ENCODE measurements at places on chromosomes 6 and 20. TPM values are rescaled to one million over a fixed set of nuclear protein-coding genes. Genes with fewer than 3 reads are reported as not detected.

DNA sequence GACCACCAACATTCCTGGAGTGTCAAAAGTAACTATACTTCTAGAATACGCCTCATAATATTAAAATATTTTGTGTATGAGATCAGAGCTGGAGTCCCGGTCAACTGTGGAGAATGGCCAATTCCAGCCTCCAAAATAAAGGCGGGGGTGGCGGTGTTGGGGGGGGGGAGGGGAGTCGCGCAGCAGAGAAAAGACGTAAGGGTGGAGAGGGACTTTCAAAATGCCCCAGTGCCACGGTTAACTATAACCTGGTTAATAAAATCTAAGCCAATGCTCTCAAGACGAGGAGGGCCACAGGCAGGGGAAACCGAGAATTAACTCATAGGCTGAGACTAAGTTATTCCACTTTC is 1.3 kb downstream of the NUP153 start:
- no peaks in the 10 kb centered on the region for H3K27me3 ChIP-seq
- DNase-seq = peak; percentile 25
- H3K4me1 ChIP-seq = peaks cover 44% of the 10 kb centered on the region
- peak overlapping the region; percentile 69 for H3K4me3 ChIP-seq
- H3K27ac ChIP-seq = peak overlapping the region; percentile 97

DNA sequence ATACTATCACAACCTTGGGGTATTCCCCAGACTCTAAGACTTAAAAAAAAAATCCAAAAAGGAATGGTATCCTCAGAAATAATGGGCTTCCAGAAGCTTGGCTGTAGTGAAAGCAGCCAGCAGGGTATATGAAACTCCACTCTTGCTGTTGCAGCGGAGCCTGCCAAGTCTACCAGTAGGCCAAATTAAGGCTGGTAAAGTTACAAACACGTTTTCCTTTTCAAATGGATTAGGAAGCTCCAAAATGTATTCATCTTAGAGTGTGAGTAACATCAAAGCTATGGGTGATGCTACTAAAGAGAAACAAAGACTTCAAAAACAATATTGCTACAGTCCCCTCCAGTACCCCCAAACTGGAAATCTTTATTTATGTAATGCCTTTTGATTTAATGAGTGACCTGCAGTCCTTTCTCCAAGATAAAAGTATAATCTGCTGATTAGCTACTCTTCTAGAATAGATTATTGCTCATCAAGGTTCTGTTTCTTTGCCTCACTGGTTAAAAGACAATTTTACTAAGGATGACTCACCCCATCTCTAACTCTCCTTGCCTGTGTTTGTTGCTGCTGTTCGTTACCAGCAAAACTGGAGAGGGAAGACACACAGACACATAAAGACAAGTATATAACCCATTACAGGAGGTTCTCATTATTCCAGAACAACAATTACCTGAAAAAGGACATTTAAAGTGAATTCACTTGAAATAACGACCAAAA is 84.9 kb downstream of the BTBD9 start:
- no peaks in the 10 kb centered on the region for H3K27me3 ChIP-seq
- H3K4me3 ChIP-seq = no peak overlapping the region
- DNase-seq = no peak
- H3K36me3 ChIP-seq = no peaks in the 10 kb centered on the region
- H3K4me1 ChIP-seq = no peaks in the 10 kb centered on the region

Gene PCK1
- 395 TPM for total RNA-seq

Gene VEGFA
- total RNA-seq = 201 TPM

DNA sequence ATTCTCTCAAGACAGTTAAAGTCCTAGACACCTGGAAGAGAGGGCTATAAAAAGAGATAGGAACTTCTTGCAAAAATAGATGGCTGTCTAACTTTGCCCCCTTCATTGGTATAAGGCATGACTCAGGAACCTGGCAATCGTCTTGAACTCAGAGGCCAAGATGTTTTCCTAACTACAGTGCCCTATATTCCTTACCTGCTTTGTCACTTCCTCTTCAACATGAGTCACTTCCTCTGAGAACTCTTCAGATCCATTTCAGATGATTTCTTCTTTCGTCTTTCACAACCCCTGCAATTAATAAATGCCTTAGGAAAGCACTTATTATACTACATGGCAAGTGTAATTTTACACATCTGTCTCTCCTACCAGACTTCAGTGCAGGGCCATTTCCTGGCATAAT is 83.5 kb downstream of the HAO1 start:
- DNase-seq = no peak
- no peaks in the 10 kb centered on the region for H3K36me3 ChIP-seq
- H3K4me3 ChIP-seq = no peak overlapping the region
- H3K27me3 ChIP-seq = no peaks in the 10 kb centered on the region

Gene SPATA25
- total RNA-seq = 6.0 TPM

DNA sequence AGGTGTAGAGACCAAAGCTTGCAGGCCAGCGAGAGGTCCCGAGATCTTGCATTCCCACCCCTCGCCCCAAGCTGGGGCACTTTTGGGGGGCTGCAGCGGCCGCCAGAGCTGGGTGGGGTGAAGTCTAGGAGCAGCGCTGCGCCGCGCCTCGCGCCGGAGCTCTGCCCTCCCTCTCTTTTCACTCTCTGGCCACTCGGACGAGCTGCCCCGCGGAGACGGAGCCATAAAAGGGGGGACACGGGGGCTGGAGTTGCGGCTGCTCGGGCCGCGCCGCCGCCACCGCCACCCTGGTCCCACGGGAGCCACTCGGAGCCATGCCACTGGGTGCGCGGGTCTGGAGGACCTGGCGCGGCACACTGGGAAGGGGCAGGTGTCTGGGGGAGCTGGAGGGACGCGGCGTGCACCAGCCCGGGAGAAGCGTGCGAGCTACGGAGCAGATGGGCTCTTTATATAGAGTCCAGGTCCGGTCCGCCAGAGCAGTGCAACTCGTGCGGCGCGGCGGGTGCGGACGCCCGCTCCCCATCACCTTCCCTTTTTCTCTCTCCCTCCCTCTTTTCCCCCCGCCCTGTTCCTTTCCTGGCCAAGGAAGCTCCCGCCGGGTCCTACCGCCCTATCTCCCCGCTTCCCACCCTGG is 687 bp upstream of the HTR1B start:
- peaks cover 70% of the 10 kb centered on the region for H3K27me3 ChIP-seq
- H3K4me3 ChIP-seq = no peak overlapping the region
- no peaks in the 10 kb centered on the region for H3K36me3 ChIP-seq
- H3K4me1 ChIP-seq = peaks cover 23% of the 10 kb centered on the region
- no peak overlapping the region for H3K27ac ChIP-seq

Gene LEMD2
- 159 TPM for total RNA-seq

Gene BCAS1
- 108 TPM for total RNA-seq

Gene KIF25
- total RNA-seq = not detected

DNA sequence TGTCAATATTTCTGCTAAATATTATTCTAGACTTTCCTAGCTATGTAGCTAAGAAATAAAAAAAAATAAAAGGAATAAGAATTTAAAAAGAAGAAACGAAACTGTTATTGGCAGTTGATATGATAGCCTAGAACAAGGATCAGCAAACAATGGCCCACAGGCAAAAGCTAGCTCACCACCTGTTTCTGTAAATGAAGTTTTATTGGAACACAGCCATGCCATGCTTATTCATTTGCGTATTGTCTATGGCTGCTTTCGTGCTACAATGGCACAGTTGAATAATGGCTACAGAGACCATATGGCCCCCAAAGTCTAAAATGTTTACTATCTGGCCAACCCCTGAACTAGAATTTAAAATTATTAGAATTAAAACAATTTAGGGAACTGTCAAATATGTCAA is 952.6 kb upstream of the MAP3K7 start:
- H3K27me3 ChIP-seq = no peaks in the 10 kb centered on the region
- no peaks in the 10 kb centered on the region for H3K4me1 ChIP-seq
- no peak overlapping the region for H3K27ac ChIP-seq
- no peak for DNase-seq
- no peak overlapping the region for H3K4me3 ChIP-seq

DNA sequence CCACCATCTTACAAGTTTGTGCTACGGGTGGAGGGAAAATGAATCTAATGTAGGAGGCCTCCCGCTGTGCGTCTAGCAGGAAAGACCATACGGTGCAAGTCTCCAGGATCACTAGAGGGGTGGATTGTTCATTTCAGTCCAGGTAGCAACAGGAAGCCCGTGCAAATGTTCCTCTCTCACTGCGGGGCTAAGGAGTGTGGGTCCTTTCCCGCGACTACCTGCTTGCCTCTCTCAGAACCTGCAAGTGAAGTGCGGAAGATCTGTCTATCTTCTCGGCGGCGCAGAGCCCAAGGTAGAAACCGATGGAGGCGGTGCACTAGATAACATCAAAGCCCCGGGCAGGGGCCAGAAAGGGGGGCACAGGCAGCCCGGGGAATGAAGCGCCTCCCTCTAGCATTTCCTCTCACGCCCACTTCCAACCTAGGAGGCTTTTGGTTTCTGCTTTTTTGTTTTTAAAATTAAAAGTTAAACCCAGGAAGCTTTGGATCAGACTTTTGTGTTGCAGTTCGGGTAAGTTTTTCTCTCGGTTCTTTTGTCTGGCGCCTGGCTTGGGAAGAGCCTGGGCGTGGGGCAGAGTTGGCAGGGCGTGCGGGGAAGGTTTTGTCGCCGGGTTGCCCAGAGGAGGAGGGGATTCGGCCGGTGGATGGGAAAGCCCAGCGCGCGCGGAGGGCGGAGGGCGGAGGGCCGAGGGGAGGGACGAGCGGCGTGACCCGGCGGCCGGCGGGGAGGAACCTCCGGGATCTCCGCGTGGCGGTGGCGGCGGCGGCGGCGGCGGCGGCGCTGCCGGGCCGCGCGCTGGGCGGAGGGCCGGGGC is 3.5 kb upstream of the HIVEP1 start:
- peak overlapping the region; percentile 99 for H3K27ac ChIP-seq
- no peaks in the 10 kb centered on the region for H3K4me1 ChIP-seq
- H3K36me3 ChIP-seq = no peaks in the 10 kb centered on the region
- DNase-seq = peak; percentile 89

- H3K27me3 ChIP-seq = no peaks in the 10 kb centered on the region
- peak overlapping the region; percentile 96 for H3K27ac ChIP-seq
- H3K36me3 ChIP-seq = no peaks in the 10 kb centered on the region
- peaks cover 59% of the 10 kb centered on the region for H3K4me1 ChIP-seq
- peak overlapping the region; percentile 73 for H3K4me3 ChIP-seq
- DNase-seq = peak; percentile 34
Measured at GRCh38 chr6:154509421-154510143, 903 bp downstream of the CNKSR3 start.

Measured in transverse colon (tissue), 4 donors.